KBM-7 (cell line): ENCODE measurements at places on chromosomes 12 and 14.

DNA sequence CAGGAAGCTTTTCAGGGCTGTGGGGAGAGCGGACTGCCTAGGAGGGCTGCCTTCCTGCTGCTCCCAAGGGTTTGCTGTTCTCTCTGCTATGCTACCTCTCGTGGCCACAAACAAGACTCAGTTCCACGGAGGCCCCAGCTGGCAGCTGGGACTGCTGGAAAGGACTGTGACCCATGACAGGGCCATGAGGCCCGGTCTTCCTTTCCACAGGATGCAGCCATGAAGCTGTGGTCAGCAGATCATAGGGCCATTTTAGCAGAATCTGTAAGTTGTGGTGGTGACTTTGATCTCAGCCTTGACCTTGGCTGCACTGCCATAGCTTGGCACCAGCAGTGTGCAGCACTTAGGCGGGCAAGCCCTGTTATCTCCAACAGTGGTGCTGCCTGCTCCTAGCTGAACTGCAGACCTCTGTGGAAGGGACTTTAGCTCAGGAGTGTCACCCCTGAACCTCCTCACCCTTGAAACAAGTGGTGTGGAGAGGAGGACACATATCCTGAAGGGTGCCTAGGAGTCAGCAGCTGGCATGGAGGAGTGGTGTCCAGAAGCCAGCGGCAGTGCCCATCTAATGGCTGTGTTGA, 12.3 kb downstream of the KRT80 start:
- DNase-seq = no peak

DNA sequence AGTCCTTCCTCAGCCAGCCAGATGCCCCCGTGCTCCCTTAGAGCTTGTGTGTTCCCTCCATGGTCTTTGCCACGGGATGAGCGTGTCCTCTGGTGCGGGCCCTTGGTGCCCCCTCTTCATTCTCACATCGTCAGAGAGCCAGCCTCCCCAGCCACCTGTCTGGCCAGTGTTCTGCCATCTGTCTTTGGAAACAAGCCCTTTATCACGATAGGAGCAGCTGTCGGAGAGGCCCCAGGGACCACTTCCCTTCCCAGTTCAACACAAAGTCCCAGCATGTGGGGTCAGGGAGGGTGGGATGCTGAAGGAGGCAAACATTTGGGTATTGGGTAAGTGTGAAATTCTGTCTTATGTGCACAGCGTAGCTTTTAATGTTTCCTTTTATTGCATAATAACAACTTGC, 44.5 kb downstream of the DYNC1H1 start:
- DNase-seq = no peak

DNA sequence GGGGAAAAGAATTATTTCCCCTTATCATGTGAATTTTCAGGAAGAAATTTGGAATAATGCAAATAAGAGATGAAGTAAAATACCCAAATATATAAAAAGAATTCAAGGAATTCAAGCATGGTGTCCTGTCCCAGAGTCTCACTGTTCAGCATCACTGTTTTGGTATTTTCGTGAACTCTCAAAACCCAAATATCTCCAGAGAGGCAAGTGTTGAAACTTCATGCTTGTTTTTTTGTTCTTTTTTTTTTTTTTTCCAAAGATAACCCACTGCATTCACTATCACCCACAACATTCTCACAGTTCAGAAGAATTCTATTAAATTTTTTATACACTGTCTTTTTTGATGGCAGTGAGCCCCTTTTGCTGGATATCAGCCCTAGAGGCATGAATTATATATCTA, 354.9 kb downstream of the DIO2 start:
- no peak for DNase-seq

- no peak for DNase-seq
Observed at GRCh38 chr12:97559267-97559666, 96.7 kb downstream of the RMST start.

- DNase-seq = no peak
Observed at GRCh38 chr12:128662101-128662500, 161.7 kb downstream of the SLC15A4 start.

DNA sequence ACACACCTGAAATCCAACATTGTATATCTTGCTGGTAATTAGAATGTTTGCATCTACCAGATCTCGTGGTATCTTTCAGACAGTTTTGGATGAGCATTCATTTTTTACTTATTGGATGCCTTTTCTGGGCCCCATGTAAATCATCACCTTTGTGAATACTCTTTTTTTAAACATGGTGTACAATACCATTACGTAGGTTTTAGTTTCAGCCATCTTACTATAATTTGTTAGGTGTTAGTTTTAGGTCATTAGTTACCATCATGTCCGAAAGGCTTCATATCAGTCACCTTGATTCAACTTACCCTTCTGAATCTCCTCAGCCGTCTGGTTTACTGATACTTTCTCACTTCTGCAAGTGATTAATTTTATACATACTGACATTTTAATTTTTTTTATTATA, 5.3 kb downstream of the EIF2S1 start:
- no peak for DNase-seq

DNA sequence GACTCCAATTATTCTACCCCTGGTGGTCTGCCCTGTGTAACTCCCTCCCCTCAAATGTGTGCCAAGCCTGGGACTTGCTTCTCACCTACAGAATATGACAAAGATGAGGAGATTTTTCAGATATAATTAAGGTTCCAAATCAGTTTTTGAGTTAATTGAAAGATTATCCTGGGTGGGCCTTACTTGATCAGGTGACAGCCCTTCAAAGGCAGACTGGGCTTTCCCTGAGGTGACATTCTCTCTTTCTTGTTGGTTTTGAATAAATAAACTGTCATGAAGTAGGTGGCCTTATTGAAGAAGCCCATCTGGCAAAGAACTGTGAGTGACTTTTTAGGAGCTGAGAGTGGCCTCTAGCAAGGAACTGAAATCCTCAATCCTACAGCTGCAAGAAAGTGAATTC, 106.0 kb downstream of the BRMS1L start:
- no peak for DNase-seq

DNA sequence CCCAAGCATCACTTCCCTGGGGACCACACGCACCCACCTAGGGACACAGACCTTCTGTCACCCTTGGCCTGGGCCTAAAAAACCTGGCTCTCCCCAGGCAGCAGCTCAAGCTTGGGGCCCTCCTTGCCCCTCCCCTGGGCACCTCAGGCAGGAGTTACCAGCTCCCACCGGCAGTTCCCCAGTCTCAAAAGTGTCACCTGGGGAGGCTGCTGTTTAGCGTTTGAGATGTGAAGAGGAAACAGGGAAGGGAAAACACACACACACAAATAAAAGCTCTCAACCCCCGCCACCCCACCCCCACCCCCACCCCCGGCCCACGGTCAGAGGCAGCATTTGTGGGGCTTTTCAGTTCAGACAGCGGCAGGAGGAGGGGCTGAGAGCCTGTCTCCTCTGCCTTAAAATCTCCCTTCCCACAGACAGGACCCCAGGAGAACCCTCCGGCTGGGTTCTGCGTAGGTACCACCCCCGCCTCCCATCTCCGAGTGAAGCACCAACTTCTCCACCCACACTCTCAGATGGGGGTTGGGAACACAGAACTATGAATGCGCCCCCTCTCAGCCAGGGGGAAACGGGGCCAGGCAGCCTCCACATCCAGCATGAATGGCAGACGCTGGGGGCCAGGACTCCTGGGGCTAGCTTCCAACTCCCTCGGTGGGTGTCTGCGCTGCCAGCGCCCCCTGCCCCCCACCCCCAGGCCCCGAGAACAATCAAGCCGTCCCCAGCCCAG, 3.0 kb downstream of the NCOR2 start:
- DNase-seq = no peak

DNA sequence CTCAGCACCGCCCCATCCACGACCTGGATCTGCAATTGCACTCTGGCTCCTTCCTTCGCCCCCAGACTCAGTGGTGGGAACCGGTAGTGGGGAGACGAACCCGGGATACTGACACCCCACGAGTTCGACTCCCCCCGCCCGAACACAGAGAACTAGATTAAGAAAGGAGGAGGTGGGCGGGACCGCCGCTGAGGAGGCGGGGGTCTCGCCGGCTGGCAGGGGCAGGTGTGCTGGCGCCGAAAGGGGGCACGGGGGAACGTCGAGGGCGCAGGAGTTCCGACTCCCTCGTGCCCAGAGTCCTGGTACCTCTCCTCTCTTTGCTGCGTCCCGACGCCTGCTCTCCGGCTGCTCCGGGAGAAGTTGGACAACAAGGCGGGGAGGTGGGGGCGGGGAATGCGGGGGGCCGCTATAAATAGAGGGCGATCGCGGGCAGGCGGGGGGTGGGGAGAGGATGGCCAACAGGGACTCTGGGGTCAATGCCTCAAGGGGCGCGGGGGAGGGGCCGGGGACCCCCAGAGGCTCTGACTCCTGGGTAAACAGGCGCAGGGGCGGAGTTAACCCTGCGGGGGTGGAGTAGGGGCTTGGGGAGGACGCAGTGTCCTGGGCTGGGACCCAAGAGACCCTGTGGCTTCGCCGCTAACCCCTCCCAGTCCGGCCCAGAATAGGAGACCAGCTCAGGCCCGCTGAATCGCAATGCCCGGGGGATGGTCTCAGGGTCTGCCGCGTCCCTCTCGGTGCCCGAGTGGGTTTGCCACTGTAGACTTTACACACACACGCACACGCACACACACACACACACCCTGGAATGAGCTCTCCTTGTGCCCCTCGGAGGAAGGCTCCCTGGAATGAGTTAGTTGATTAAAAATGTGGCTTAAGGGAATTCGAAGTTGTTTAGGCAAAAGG, 761 bp upstream of the NDRG2 start:
- DNase-seq = no peak

- peak; percentile 84 for DNase-seq
Observed at GRCh38 chr14:22427771-22428231, 161.2 kb downstream of the DAD1 start.

- DNase-seq = peak; percentile 53
Observed at GRCh38 chr12:47277972-47278448, 198.3 kb upstream of the AMIGO2 start.

DNA sequence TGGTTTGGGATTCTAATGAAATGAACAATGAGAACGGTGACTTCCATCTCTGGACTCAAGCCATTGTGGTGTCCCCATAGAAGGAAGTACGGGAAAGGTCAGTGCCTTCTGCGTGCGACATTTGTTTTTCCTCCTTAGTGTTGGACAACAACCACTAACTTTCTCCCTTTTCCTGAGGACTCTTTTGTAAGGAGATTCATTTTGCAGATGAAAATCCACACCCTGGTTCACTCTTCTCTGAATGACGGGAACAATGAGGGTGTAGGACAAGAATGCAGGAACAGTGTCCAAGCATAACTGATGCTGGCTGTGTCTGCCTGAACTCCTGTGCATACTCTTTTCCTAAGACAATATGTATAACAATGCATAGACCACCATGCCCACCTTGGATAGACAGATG, 176.4 kb downstream of the STXBP6 start:
- DNase-seq = no peak

DNA sequence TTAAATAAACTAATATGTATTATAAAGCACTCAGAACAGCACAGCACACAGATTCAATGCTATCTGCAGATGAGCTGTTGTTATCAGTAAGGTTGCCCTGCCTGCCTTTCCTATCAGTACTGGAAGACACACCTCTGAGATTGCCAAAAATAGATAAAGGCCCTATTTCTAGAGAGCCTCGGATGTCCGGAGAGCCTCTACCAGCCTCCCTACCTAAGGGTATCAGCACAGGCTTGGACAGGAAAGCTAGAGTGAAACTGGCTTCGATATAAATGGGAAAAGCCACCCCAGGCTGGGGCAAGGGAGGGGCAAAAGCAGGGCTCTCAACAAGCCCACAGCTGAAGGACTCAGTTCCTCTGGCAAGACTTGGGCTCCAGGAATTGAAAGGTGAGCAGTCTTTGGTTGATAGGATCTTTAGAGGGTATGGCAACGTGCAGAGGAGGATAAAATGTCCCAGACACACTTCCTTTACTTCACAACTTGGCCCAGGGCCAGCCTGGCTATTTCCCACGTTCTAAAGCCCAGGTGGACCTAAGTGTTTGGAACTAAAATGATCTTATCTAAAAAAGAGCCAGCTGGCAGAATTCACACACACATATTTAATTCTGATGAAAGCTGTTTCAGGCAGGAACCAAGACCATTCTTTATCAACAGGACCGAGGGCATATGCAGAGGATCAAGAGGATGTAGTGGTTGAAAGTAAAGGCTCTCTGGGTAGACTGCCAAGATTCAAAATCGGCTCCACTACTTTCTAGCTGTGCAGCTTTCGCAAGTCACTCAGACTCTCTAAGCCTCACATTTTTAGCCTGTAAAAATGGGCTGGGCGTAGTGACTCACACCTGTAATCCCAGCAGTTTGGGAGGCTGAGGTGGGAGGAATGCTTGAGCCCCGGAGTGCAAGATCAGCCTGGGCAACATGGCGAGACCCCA, 37.8 kb upstream of the ITPR2 start:
- peak; percentile 55 for DNase-seq
